ENCODE measurements at places on chromosomes 4 and X.

DNA sequence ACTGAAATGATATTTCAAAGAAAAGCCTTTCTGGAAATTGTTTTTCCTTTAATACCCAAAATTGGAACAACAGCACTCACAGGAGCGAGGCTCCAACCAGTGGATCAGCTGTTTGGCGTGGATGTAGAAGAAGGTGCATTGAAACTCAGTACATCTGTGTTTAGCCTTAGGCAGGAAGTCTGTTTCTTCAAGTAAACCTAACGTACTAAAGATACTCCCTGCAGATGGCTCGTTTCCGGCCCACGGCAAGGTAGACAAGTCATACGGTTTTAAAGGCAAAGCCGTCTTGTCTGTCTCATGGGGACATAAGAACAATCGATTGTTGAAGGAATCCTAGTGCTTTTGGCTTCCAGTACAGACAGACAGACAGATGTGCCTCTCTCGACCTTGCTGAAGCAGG lies 50.0 kb upstream of the CLCN4 start:
- no peak for DNase-seq

DNA sequence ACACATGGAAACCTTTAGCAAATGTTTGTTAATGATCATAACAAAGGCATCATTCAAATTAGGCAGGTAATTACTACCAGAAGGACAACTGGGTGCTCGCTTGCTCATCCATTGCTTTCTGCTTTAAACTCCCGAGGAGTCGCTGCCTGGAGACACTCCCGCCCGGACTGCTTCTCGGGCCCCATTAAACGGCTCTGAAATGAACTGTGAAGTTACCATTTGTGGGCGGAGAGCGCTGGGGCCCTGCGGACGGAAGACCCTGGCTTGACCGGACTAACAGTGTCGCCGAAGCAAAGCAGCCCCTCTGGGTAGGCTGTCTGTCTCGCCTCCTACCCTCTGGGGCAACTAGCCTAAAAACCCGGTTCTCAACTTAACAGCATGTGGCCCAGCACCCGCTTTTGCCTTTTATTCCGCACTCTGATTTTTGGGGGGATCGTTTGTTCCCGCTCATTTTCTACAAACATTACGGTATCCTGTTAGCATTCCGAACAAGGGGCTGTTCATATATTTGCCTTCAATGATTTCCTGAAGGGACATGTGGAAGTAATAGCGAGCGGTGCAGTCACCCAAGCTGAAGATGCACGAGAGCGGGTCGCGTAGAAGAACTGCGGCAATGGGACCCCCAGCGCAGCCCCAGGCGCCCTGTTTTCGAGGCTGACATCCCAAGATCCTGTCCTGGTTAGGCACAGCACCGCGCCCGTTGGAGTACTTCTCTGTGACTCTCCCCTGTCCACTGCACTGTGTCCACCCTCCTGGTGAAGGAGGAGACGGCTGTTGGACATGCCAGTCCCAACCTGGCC lies 1.6 kb upstream of the PDGFRA start:
- DNase-seq, result no peak

GRCh38 chr4:8735236-8736089 lies 136.2 kb downstream of the HMX1 start:
- no peak for DNase-seq

DNA sequence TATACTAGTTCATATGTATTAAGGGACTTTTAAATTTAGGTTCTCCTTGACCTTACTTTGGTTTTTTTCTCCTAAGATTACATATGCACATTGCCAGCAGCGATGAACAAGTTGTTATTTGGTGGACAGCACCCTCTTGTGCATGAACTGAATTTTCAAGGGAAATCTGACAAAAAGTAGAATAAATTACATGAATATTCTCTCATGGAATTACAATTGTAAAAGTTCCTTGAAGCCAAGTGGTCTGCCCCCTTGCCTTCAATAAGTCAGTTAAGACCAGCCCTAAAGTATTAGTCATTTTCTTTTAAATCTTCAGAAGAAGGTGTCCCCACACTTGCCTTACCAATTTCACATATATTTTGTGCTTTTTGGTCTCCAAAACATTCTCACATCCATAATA lies 30.7 kb upstream of the SMARCA5 start:
- DNase-seq, result no peak

DNA sequence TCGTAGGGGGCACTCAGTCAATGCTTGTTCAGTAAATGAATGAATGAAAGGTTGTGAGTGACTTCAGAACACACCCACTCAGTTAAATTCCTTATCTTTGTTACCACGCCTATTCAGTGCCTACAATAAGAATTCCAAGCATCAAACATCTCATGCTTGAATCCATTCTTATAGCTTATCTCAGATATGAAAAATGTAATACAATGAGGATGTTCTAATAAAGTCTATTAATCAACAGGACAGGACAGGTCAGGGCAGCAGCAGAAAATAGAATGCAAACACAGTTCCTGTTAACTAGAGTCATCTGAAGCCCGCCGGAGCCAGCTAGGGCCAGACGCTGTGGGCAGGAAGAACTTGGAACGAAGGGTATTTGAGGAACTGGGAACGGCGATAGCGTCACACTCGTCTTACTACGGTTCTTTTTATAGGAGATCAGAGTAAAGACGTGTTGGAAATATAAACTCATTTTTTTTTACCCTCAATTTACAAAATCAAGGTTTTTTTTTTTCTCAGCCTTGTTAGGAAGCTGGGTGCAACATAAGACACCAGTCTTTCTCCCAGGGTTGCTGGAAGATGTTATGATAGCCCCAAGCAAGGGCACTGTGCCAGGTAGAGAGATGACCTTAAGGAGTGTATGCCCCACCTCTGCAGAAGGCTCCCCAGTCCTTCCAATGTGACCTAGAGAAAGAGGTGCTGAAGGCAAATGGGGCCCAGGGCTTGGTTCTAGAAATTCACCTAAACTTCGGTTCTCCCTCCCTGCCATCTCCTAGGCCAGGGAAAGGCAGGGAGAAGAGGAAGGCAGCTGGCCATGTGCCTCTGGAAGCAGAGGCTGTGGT lies 48.3 kb downstream of the SEL1L3 start:
- no peak for DNase-seq

GRCh38 chrX:48694776-48695533 lies 1.6 kb upstream of the SUV39H1 start:
- DNase-seq, result no peak

GRCh38 chr4:150216726-150217125 lies 138.5 kb downstream of the DCLK2 start:
- no peak for DNase-seq

DNA sequence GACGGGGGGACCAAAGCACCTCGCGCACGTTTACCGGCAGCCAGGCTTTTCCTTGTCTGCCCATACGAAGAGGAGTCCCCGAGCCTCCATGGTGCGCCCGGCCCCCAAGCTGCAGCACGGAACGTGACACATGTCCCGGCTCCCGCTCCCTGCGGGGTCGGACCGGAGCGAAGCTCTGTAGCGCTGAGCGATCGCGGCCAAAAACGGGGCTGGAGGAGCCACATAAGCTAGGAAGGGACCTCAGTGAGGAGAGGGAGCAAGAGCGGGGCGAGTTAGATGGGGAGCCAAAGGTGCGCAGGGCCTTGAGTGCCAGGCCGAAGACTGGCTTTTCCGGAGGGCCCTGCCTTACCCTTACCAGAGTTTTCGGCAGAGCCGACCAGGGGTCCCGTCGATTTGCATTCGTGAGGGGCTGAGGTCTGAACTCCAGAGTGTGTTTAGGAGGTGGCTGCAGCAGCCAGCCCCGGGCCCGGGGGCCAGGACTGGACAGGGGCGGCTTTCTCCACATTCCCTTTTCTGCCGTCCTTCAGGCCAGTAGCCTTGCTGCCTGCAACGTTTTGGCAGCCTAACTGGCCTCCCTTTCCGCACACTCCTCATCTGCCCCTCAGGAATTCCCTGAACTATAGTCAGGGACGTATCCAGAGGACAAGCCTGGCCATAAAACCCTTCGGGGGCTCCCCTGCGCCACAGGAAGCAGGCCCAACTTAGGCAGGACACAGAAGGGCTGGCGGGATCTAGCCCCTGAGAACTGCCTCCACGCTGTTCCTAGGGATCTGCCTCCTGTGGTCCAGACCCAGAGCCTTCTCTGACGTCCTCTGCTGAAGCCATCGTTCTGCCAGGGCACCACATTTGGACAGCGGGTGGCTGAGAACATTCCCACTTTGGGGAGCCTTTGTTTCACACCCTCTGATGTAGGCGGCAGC lies 689 bp downstream of the SSR4 start:
- DNase-seq, result no peak

DNA sequence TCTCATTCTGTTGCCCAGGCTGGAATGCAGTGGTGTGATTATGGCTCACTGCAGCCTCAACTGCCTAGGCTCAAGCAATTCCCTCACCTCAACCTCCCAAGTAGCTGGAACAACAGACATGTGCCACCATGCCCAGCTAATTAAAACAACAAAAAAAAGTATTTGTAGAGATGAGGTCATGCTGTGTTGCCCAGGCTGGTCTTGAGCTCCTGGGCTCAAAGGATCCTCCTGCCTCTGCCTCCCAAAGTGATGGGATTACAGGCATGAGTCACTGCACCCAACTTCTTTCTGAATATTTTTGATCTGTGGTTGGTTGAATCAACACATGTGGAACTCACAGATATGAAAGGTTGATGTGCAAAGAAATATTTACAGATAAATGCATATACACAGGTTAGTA lies 18.5 kb upstream of the SEPTIN11 start:
- no peak for DNase-seq

GRCh38 chr4:47060561-47060960 lies 29.2 kb downstream of the GABRB1 start:
- DNase-seq, result no peak

GRCh38 chr4:84379917-84380641 lies 119.0 kb downstream of the NKX6-1 start:
- no peak for DNase-seq

- no peak for DNase-seq
Measured at GRCh38 chr4:108135549-108136209, 33.1 kb downstream of the LEF1 start.

GRCh38 chr4:55397126-55397436 lies 1.3 kb downstream of the TMEM165 start:
- no peak for DNase-seq

- no peak for DNase-seq
Measured at GRCh38 chr4:177411996-177412395, 30.2 kb downstream of the AGA start.

DNA sequence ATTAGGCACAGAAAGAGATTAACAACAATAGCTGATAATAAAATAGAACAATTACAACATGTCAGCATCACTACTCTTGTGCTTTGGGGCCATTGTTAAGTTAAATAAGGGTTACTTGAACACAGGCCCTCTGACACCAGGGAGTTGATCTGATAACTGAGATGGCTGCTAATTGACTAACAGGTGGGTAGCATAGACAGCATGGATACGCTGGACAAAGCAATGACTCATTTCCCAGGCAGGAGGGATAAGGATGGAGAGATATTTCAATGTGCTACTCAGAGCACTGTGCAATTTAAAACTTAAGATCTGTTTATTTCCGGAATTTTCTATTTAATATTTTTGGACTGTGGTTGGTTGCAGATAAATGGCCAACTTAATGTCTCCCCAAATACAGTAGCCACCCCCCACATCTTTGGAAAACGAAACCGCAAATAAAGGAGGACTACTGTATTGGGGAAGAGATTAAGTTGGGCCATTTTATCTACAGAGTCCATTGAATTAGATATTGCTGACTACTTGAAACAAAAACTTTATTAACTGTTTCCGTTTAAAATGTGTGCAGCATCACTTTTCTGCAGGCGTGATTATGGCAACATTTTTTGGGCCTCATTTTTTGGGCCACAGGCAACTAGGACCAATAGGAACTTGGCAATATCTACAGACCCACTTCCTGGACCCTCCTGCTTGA lies 200.6 kb upstream of the KLF3 start:
- DNase-seq, result no peak

DNA sequence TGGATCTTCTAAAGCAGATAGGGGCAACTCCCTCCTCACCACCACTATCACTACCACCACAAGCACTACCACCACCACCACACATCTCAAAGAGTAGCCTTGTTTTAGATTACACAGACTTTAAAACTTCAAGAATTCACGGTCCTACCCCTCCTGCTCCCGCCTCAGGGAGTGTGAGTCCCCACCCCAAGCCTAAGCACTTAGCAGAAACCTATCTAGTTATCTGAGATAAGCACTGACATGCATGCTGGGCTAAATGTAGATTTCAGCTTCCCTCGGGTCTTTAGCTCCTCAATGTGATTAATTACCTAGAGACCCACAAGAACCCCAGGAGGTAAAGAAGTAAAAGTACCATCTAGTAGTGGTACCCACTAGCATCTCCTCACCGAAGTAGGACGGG lies 775 bp downstream of the AMOT start:
- DNase-seq, result no peak

DNA sequence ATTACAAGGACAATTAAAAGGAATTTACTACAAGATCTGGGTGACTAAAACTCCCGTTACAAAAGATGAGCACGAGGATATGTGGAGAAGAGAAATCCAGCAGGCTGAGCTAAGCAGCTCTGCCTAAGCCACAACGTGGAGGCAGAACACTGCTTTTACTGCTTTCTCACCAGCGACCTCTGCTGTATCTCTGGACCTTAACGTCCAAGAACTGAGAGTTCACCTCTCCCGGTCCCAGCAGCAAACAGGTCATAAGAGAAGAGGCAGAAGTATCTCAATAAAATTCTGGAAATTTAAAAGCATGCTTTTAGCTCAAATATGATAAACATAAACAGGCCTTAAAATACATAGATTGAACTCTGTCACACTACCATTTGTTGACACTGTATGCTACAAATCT lies 81.0 kb downstream of the ADGRA3 start:
- no peak for DNase-seq

DNA sequence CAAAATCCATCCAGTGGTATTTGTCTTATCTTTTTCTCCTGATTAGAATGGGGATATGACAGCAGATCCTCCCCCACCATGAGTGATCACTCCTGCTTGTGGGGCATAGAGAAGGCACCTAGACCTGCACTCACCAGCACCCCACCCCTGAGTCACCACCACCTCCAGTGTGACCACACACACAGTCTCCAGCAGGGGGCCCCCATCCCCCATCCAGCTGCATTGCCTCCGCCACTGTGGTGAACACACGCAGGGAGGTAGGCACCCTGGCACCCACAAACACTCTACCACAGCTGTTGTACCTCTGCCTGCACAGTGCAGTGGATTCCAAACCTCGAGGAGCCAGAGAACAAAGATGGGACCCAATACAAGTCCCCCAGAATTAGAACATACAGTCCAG lies 9.0 kb upstream of the MAGEA8 start:
- peak; percentile 32 for DNase-seq

DNA sequence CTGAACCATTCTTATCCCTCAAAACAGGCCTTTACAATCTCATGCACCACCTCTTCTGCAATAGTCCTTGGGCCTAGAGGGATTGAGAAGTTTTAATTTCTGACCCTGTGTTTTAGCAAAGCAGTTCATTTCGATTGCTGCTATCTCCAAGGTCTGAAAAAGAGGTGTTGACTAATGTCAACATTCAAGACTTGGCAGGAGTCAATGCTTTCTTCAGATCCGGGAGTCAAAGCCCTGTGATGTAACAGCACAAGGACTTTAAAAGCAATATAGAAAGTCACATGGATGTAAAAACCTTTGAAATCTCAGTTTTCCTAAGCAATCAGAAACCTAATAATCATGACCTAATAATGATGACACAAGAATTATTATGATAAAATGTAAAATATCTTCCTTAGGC lies 133.8 kb downstream of the ADAM29 start:
- no peak for DNase-seq
